ENCODE measurements at places on chromosomes 7 and 10. TPM values are rescaled to one million over a fixed set of nuclear protein-coding genes. Genes with fewer than 3 reads are reported as not detected.

Gene CNNM1
- polyA plus RNA-seq: 0.81 TPM

Gene TUBAL3
- 0.20 TPM for polyA plus RNA-seq

Gene RSBN1L
- polyA plus RNA-seq: 6.0 TPM

Gene LMTK2
- polyA plus RNA-seq: 7.0 TPM

Gene TRPV5
- not detected for polyA plus RNA-seq

Gene FGFR2
- 15.4 TPM for polyA plus RNA-seq

Gene ANKRD26
- 1.5 TPM for polyA plus RNA-seq

Gene EVX1
- polyA plus RNA-seq: not detected

Gene DYDC2
- 0.34 TPM for polyA plus RNA-seq

Gene TCF7L2
- polyA plus RNA-seq: 7.9 TPM

Gene CPXM2
- polyA plus RNA-seq: 1.5 TPM

Gene OR9A2
- not detected for polyA plus RNA-seq

Gene CFTR
- polyA plus RNA-seq: 0.29 TPM

Gene SLC13A1
- polyA plus RNA-seq: not detected

Gene LGI1
- polyA plus RNA-seq: 1.0 TPM

Gene TEX36
- polyA plus RNA-seq: not detected

Gene FOXI2
- 0.84 TPM for polyA plus RNA-seq
